ENCODE measurements at places on chromosomes 4 and X. TPM values are rescaled to one million over a fixed set of nuclear protein-coding genes. Genes with fewer than 3 reads are reported as not detected.

SPARCL1 gene
- 357 TPM for total RNA-seq

ARSJ gene
- 0.15 TPM for total RNA-seq

CCDC120 gene
- 0.31 TPM for total RNA-seq

CT47C1 gene
- not detected for total RNA-seq

GLRB gene
- 0.95 TPM for total RNA-seq

CXCR3 gene
- not detected for total RNA-seq

TRIML2 gene
- not detected for total RNA-seq

GPR78 gene
- total RNA-seq = not detected

SLC16A2 gene
- 2.2 TPM for total RNA-seq

DNA sequence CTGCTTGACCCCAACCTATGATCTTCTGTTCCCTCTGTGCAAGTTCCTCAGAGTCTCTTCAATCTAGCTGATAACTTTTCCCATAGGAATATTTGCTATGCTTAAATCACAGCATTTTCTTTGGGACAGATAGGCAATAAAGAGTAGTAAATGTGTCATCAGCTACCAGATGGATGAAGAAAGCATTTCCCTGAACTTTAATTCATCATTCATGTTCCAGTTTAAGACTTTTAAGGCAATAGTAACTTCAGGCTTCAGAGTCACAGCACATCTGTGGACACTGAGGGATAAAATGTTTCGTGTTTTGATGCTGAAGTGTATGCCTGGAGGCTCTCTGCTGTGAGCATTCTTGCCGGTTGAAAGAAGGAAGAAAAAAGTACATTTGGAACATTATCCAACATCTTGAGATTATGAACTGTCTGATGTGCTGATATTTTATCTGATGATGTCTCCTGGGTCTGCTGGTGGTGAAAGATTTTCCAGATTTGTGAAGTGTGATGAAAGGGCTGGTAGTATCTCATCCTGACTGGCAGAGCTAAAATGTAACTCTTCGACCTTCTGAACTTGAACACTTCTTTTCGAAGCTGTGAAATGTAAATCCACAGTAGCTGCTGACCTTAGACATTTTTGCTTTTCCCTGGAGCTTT, 133.7 kb downstream of the DCLK2 start:
- no peak for DNase-seq

- DNase-seq = no peak
Observed at GRCh38 chrX:71091263-71091662, 4.4 kb upstream of the FOXO4 start.

- no peak for DNase-seq
Observed at GRCh38 chr4:185424905-185425646, 688 bp downstream of the UFSP2 start.

GRCh38 chrX:153610836-153611213, 11.9 kb upstream of the CCNQ start:
- no peak for DNase-seq

GRCh38 chr4:11634283-11634682, 205.6 kb upstream of the HS3ST1 start:
- DNase-seq = no peak

- DNase-seq = peak; percentile 86
Observed at GRCh38 chr4:94455081-94455480, 3.3 kb downstream of the PDLIM5 start.

GRCh38 chrX:147738265-147738664, 173.5 kb upstream of the FMR1 start:
- DNase-seq = no peak

- no peak for DNase-seq
Observed at GRCh38 chr4:82284475-82284857, 89.3 kb downstream of the HNRNPD start.

DNA sequence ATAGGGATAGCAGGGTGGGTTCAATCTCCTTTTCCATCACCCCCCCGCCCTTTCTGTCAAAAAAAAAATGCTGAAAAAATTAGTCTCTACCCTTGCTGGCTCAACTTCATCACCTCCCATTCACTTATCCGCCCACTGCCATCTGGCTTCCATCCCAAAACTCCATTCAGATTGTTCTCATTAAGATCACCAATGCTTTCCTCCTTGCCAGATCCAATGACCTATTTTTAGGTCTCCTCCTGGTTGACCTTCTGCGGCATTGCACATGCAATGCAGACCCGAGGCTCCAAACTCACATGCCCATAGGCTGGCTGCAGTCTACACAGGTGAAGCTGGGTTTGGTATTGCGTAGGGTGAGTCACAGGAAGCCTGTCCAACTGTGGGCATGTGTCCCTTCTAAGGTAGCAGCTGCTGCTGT, 21.1 kb upstream of the STIM2 start:
- no peak for DNase-seq

- no peak for DNase-seq
Observed at GRCh38 chr4:168755598-168756477, 254.2 kb downstream of the CBR4 start.

GRCh38 chr4:112520598-112521122, 4.7 kb upstream of the NEUROG2 start:
- DNase-seq = no peak

GRCh38 chrX:48683411-48683982, at the start of gene WAS:
Gene WAS (plus strand): TSS chrX:48683799. CDS start chrX:48683854, 55 bp downstream.
- no peak for DNase-seq

GRCh38 chr4:6313216-6313615, 43.6 kb downstream of the WFS1 start:
- no peak for DNase-seq

DNA sequence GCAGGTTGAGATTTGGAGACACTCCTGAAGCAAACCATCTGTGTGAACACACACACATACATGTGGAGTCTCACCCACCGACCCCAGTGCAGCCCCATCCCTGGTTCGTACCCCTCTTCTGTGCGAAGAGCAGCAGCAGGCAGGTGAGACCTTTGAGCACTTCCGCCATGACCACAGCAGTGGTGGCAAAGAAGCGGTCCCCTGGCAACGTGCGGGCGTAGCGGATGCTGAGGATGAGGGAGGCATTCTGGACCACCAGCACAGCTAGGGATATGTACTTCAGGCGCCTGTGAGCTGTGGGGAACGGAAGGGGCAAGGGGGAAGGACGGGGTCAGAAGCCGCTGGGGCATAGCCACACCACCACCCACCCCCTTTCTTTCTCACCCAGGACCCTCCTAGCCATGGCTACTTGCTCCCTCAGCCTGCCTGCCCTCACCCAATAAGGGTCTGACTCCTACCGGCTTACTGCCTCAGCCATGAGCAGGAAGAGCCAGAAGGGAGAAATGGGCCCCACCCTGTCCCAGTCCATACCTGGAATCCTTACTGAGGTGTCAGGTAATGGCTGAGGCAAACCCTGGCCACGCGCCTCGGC, 1.6 kb downstream of the SLC35A2 start:
- no peak for DNase-seq

- no peak for DNase-seq
Observed at GRCh38 chr4:166823126-166823525, 411.2 kb downstream of the SPOCK3 start.

- DNase-seq = no peak
Observed at GRCh38 chrX:9670136-9670814, 95.4 kb downstream of the GPR143 start.

- no peak for DNase-seq
Observed at GRCh38 chrX:141669689-141670088, 28.9 kb downstream of the SPANXD start.

- no peak for DNase-seq
Observed at GRCh38 chr4:159008671-159009070, 94.2 kb upstream of the RAPGEF2 start.

DNA sequence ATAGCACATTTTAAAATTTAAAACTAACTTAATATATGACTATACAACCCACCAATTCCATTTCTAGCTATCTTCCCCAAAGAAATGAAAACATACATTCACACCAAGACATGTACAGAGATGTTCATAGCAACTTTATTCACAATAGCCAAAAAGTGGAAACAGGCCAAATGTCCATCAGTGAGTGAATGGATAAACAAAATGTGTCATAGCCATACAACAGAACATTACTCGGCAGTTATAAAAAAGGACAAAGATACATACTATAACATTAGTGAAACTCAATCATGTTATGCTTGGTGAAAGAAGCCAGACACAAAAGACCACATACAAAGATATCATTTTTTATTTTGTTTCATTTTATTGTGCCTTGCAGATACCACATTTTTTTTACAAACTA, 396.8 kb downstream of the PACRGL start:
- no peak for DNase-seq

DNA sequence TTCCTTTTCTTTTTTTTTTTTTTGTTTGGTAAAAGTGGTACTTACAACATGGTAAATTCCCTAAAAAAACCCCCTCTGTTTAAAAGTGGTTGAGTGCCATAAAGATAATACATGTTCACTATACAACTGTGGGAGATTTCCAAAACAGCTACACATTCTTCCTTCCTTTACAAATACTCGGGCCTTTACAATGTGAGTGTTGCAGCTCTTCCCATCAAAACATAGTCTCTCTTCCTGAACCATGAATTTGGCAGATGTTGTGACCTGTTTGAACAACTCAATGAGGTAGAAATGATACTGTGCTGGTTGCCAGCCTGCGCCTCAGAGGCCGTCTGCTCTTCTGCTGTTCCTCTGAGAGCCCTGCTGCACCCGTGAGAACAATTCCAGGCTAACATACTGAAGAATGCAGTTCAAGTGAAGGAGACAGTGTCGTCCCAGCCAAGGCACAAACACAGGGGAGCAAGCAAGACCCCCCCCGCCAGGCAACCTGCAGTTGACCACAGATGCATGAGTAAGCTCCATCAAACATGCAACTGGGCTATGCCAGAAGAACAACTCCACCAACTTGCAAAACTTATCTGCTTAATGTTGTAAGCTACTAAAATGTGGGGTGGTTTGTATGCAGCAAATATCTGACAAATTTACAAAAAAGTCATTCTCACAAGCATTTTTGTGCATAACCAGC, 645.0 kb downstream of the PCDH7 start:
- DNase-seq = no peak

GRCh38 chr4:156999175-156999517, 27.5 kb upstream of the PDGFC start:
- DNase-seq = no peak

- no peak for DNase-seq
Observed at GRCh38 chr4:41696131-41696530, 52.4 kb downstream of the PHOX2B start.

DNA sequence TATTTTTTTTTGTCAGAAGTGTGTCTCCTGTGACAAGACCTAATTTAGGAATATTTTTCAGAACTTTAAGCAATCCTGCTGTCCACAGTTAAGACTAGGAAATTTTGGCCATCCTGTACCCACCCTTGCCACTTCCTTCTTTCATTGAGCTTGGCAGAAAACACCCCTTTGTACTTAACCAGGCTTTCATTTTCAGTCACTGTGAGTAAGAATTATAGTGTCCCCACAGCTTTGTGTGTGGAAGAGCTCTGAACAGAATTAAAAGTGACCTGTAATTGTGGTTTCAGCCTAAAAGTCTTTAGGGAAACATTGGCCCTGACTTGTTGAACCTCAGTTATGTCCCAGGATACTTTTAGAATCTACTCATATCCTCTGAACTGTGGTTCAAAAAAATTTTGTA, 153.7 kb upstream of the BMP3 start:
- DNase-seq = no peak

GRCh38 chr4:54976682-54977081, 148.7 kb downstream of the KDR start:
- no peak for DNase-seq

GRCh38 chr4:100889401-100889800, 371.6 kb upstream of the EMCN start:
- no peak for DNase-seq

Data from gastrocnemius medialis (tissue), 4 donors.